Hematopoietic multipotent progenitor cell (in vitro differentiated cells): ENCODE measurements at places on chromosomes 16 and 17. TPM values are rescaled to one million over a fixed set of nuclear protein-coding genes. Genes with fewer than 3 reads are reported as not detected.

Gene SLC6A2
- 0.27 TPM for total RNA-seq

Gene SLFN12L
- under 0.01 TPM for total RNA-seq

Gene TP53TG3B
- total RNA-seq = not detected

Gene KRT28
- total RNA-seq = not detected

Gene GRAPL
- total RNA-seq = 7.3 TPM

Gene DOC2B
- 1.1 TPM for total RNA-seq

Gene SNAI3
- 6.7 TPM for total RNA-seq

Gene CARD14
- not detected for total RNA-seq

Gene PITPNM3
- 0.54 TPM for total RNA-seq

Gene IKZF3
- 0.81 TPM for total RNA-seq

Gene MIF4GD
- 53.1 TPM for total RNA-seq

Gene CORO1A
- 246 TPM for total RNA-seq

Gene CDH8
- total RNA-seq = under 0.01 TPM

Gene OTOA
- total RNA-seq = under 0.01 TPM

Gene KRT33B
- not detected for total RNA-seq

Gene WNT9B
- under 0.01 TPM for total RNA-seq

Gene HSPB9
- total RNA-seq = not detected

Gene RABEP2
- total RNA-seq = 51.7 TPM

Gene CPHXL
- total RNA-seq = not detected

Gene DPEP3
- 10.5 TPM for total RNA-seq

Gene PDE6G
- total RNA-seq = 14.8 TPM

Gene CNTNAP4
- not detected for total RNA-seq

Gene PRDM7
- total RNA-seq = not detected

Gene ALDH3A1
- total RNA-seq = 0.81 TPM

Gene PRKCB
- total RNA-seq = 71.6 TPM

Gene TEDC2
- 6.2 TPM for total RNA-seq

Gene IL21R
- total RNA-seq = 0.54 TPM

Gene OR2C1
- 0.27 TPM for total RNA-seq

Gene CRISPLD2
- 2.2 TPM for total RNA-seq

Gene MPP2
- 0.81 TPM for total RNA-seq

Gene C17orf67
- total RNA-seq = 2.4 TPM

Gene FTSJ3
- total RNA-seq = 47.9 TPM

Gene CCL22
- total RNA-seq = not detected

Gene TMEM114
- not detected for total RNA-seq

Gene CX3CL1
- under 0.01 TPM for total RNA-seq

Gene CA10
- not detected for total RNA-seq

Gene MSLN
- under 0.01 TPM for total RNA-seq

Gene P2RX5
- 31.5 TPM for total RNA-seq

Gene SMIM36
- total RNA-seq = under 0.01 TPM

Gene CD300C
- 0.54 TPM for total RNA-seq

Gene VWA3A
- not detected for total RNA-seq

Gene TP53TG3D
- total RNA-seq = 1.6 TPM

Gene PHF23
- 24.2 TPM for total RNA-seq

Gene VMO1
- total RNA-seq = not detected

Gene CCL17
- total RNA-seq = not detected

Gene CD300LG
- total RNA-seq = under 0.01 TPM

Gene IGF2BP1
- under 0.01 TPM for total RNA-seq

Gene NIP7
- 10.8 TPM for total RNA-seq

Gene KIF18B
- 0.81 TPM for total RNA-seq

Gene ASGR1
- total RNA-seq = 7.3 TPM

Gene CCL13
- not detected for total RNA-seq

Gene NRN1L
- total RNA-seq = 0.27 TPM

Gene ZNF785
- 15.3 TPM for total RNA-seq

Gene RMI2
- total RNA-seq = 15.9 TPM
